NCI-H460 (cell line): ENCODE measurements at places on chromosomes 2 and 18. TPM values are rescaled to one million over a fixed set of nuclear protein-coding genes. Genes with fewer than 3 reads are reported as not detected.

GRCh38 chr2:72145289-72145657 lies 2.4 kb downstream of the CYP26B1 start:
- DNase-seq, result no peak

DNA sequence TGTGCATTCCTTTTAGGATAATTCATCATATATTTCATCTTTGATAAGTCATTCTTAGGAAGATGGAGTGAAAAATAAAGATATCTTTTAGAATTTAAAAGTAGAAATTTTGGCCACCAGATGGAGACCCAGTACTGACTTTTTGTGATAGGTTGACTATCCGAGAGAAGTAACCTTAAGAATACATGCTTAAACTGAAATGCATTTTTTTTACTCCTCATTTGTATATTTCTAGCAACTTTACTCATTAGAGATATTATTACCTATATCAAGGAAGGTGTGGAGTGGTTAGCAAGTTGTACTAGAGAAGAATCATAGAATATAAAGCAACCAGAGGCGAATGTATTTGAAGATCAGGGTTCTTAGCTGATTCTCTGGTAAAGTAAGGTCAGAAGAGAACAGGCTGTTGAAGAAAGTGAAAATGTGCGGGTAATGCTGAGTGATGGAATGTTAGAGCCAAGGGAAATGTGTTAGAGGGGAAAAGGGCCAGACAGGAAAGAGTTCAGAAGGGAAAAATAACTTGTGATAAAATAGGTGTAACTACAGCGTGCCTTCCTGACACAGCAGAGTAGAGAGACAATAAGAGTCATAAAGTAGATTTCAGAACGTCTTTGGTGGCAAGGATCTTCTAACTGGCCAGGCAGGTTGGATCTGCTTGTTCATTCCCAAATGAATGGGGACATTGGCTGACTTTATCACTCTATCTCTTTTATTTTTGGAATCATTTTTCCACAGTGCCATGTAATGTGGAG lies 52.3 kb downstream of the TDRD15 start:
- no peak for DNase-seq

DNA sequence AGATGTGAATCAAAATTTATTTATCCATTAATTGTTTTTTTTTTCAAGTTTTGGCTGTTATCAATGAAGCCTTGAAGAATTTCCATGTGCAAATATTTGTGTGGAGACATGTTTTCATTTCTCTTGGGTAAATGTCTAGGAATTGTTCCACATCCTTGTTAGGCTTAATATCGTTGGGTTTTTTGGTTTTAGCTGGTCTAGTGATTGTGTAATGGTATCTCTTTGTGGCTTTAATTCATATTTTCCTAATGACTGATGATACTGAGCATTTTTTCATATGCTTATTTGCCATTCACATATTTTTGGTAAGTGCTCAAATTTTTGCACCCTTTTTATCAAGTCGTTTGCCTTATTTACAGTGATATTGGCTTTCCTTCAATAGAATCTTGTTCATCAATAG lies 250.3 kb upstream of the EPHA4 start:
- DNase-seq, result no peak

- no peak for DNase-seq
Measured at GRCh38 chr2:96798733-96799622, 17.1 kb upstream of the CNNM3 start.

NXPH2 gene
- total RNA-seq, result 0.66 and 0.89 TPM in 2 replicates

KIF5C gene
- total RNA-seq, result 0.46 and 0.64 TPM in 2 replicates

BMP10 gene
- total RNA-seq, result not detected in 2 replicates
